Occipital lobe (tissue), 3 donors: ENCODE measurements at places on chromosomes 16 and 17. TPM values are rescaled to one million over a fixed set of nuclear protein-coding genes. Genes with fewer than 3 reads are reported as not detected.

SDK2 gene
- total RNA-seq: 6.9 TPM

AATK gene
- 10.1 TPM for total RNA-seq

MEFV gene
- 0.47 TPM for total RNA-seq

ACSM2A gene
- not detected for total RNA-seq

KDM6B gene
- 16.4 TPM for total RNA-seq

OSGIN1 gene
- 0.31 TPM for total RNA-seq
